ENCODE measurements at places on chromosomes 6 and 20. TPM values are rescaled to one million over a fixed set of nuclear protein-coding genes. Genes with fewer than 3 reads are reported as not detected.
A peak's percentile ranks its signal among the peaks of the same experiment; 100 is the strongest.

SOX12 gene
- 13.6 TPM for total RNA-seq

FAXC gene
- 1.5 TPM for total RNA-seq

ADRM1 gene
- total RNA-seq = 227 TPM

TPX2 gene
- total RNA-seq = 157 TPM

- DNase-seq = no peak
- H3K27me3 ChIP-seq = no peaks in the 10 kb centered on the region
- no peaks in the 10 kb centered on the region for H3K4me1 ChIP-seq
- H3K27ac ChIP-seq = no peak overlapping the region
- H3K36me3 ChIP-seq = no peaks in the 10 kb centered on the region
Measured at GRCh38 chr6:151592449-151593159, 98.8 kb downstream of the CCDC170 start.

GRCh38 chr20:32638848-32639247 lies 34.9 kb downstream of the C20orf203 start:
- no peak for DNase-seq
- no peak overlapping the region for H3K27ac ChIP-seq
- no peak overlapping the region for H3K4me3 ChIP-seq

DNA sequence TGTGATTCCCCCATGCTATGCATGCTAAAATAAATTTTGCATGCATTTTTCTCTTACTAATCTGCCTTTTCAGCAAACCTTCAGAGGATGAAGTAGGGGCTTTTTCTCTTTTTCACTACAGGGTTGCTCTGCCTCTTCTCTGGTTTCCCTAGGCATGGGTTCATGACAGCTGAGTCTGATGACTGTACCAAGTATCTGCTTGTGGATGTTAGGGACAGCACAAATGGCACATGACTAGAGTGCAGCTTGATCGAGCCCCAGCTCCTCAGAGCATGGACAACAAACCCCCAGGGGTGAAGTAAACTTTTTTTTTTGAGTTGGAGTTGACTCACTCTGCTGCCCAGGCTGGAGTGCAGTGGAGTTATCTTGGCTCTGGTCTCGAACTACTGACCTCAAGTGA lies 57.1 kb upstream of the GCM1 start:
- no peak overlapping the region for H3K4me3 ChIP-seq
- no peak overlapping the region for H3K27ac ChIP-seq
- H3K36me3 ChIP-seq = no peaks in the 10 kb centered on the region
- no peaks in the 10 kb centered on the region for H3K4me1 ChIP-seq

DNA sequence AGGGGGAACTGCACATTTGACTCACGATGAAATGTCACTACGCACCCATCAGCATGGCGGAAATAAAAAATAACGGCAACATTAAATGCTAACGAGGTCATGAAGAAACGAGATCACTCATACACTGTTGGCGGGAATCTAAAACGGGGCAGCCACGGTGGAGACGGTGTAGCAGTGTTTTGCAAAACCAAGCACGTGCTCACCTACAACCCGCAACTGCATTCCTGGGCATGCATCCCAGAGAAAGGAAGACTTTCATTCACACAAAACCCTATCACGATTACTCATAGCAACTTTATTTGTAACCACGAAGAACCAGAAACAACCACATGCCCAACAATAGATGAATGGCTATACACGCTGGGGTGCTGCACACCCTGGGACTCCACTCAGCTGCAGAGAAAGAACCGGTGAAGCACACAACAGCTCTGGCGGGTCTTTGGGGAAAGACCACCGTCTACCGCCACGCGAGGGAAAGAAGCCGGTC lies 77.0 kb downstream of the YTHDF1 start:
- DNase-seq = no peak
- H3K4me3 ChIP-seq = no peak overlapping the region
- no peaks in the 10 kb centered on the region for H3K4me1 ChIP-seq
- H3K36me3 ChIP-seq = no peaks in the 10 kb centered on the region
- H3K27me3 ChIP-seq = peaks cover 80% of the 10 kb centered on the region

GRCh38 chr20:10940941-10941340 lies 267.1 kb upstream of the JAG1 start:
- no peaks in the 10 kb centered on the region for H3K27me3 ChIP-seq
- no peak overlapping the region for H3K4me3 ChIP-seq
- no peak for DNase-seq
- H3K4me1 ChIP-seq = peaks cover 8% of the 10 kb centered on the region
- no peaks in the 10 kb centered on the region for H3K36me3 ChIP-seq
- no peak overlapping the region for H3K27ac ChIP-seq

DNA sequence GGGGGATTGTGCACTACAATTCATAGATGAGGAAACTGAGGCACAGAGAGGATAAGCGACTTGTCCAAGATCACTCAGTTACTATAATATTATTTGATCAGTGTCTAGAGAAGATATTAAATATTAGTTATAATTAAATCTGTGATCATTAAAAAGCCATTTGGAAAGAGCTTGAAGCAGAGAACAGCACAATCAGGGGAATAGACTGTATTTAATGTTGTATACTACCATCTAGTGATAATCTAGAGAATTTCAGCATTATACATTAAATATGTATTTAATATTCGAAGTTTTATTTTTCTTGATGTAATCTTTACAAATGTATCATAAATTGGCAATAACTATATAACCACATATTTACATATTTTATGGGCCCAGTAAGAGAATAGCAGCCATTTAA lies 20.1 kb upstream of the MTCL3 start:
- H3K4me1 ChIP-seq = no peaks in the 10 kb centered on the region
- H3K36me3 ChIP-seq = no peaks in the 10 kb centered on the region
- H3K4me3 ChIP-seq = no peak overlapping the region
- DNase-seq = no peak
- no peaks in the 10 kb centered on the region for H3K27me3 ChIP-seq
- no peak overlapping the region for H3K27ac ChIP-seq

DNA sequence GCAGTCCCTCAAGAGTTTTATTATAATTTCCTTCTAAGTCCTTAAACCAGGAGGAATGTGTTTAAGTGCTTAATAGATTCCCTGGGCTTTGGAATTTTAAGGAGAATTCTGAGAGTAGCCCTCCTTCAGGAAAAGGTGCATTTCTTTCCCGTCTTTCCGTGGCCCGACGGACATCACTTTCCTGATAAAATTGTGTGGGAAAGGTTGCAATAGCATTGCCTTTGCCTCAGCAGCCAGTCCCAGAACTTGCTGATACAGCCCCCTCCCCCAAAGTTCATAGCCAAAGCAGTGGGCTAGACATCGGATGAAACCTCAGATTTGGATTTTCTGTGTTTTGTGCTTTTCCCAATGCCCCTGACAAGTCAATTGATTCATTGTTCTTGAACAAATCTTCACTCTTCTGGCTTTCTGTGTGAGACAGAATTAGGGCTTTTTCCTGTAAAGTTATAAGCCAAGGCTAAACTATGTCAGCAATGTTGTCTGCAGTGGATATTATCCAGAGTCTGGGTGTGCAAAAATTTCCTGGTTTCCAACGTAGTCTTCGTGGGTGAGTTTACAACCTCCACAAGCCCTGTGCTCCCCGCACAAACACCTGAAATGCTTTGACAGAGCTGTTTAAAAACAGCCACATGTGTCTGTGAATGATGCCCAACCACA lies 1.1 kb upstream of the SMOC2 start:
- H3K27ac ChIP-seq = no peak overlapping the region
- no peaks in the 10 kb centered on the region for H3K4me1 ChIP-seq
- no peaks in the 10 kb centered on the region for H3K36me3 ChIP-seq
- peak overlapping the region; percentile 24 for H3K4me3 ChIP-seq
- DNase-seq = no peak

GRCh38 chr20:35883778-35884540 lies 70.3 kb downstream of the SCAND1 start:
- peak overlapping the region; percentile 33 for H3K4me3 ChIP-seq
- no peaks in the 10 kb centered on the region for H3K36me3 ChIP-seq
- H3K4me1 ChIP-seq = peaks cover 12% of the 10 kb centered on the region
- H3K27ac ChIP-seq = peak overlapping the region; percentile 53
- DNase-seq = peak; percentile 79
- H3K27me3 ChIP-seq = no peaks in the 10 kb centered on the region

GRCh38 chr6:130632277-130632676 lies 194.9 kb upstream of the SMLR1 start:
- DNase-seq = no peak
- no peaks in the 10 kb centered on the region for H3K27me3 ChIP-seq
- no peaks in the 10 kb centered on the region for H3K4me1 ChIP-seq

DNA sequence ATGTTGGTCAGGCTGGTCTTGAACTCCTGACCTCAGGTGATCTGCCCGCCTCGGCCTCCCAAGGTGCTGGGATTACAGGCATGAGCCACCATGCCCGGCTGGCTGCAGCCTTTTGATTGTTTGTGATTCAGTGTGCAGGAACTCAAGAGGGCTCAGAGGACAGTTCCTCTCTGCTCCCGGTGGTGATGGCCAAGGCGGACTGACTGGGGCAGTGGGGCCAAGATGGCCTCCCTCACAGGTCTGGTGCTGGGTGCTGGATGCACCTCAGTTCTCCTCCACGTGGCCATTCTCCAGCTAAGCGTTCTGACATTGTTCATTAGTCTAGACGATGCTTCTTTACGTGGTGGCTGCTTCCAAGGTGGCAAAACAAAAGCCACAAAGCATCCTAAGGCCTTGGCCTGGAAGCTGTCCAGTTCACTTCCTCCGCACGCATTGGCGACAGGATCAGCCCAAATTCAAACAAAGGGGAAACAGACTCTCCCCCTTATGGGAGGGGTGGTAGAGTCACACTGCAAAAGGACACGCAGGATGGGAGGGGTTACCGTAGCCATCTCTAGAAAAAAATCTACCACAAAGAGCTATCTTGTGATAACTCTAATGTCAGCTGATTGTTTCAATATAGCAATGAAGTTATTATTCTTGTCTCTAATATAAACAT lies 146.9 kb downstream of the FOXC1 start:
- no peak overlapping the region for H3K27ac ChIP-seq
- no peaks in the 10 kb centered on the region for H3K27me3 ChIP-seq
- peaks cover 2% of the 10 kb centered on the region for H3K4me1 ChIP-seq
- no peak for DNase-seq

GRCh38 chr20:50215101-50215690 lies 24.6 kb downstream of the CEBPB start:
- H3K27me3 ChIP-seq = no peaks in the 10 kb centered on the region
- no peak for DNase-seq
- peaks cover 3% of the 10 kb centered on the region for H3K36me3 ChIP-seq
- H3K27ac ChIP-seq = no peak overlapping the region

GRCh38 chr6:144777249-144777648 lies 492.1 kb downstream of the UTRN start:
- H3K4me1 ChIP-seq = peaks cover 15% of the 10 kb centered on the region
- H3K27me3 ChIP-seq = no peaks in the 10 kb centered on the region
- H3K27ac ChIP-seq = no peak overlapping the region
- DNase-seq = no peak

Measured in Calu3 (cell line).